ENCODE measurements at places on chromosomes 11 and 22. TPM values are rescaled to one million over a fixed set of nuclear protein-coding genes. Genes with fewer than 3 reads are reported as not detected.

OR10D3 gene
- not detected for total RNA-seq

DNAJB7 gene
- not detected for total RNA-seq

MAPK8IP1 gene
- total RNA-seq = 8.5 TPM

AIFM3 gene
- 0.62 TPM for total RNA-seq

CYP2D6 gene
- total RNA-seq = 0.37 TPM

GLYATL2 gene
- total RNA-seq = not detected

MS4A6A gene
- total RNA-seq = 190 TPM

TTLL1 gene
- 7.2 TPM for total RNA-seq

C22orf15 gene
- not detected for total RNA-seq

OR52I1 gene
- total RNA-seq = not detected

CDC42EP1 gene
- 56.2 TPM for total RNA-seq

MIEF1 gene
- total RNA-seq = 16.5 TPM

FOXRED2 gene
- total RNA-seq = 17.2 TPM

OOSP1 gene
- not detected for total RNA-seq

PDGFB gene
- 7.5 TPM for total RNA-seq

SCUBE2 gene
- total RNA-seq = 2.5 TPM

TMEM258 gene
- total RNA-seq = 84.7 TPM
